Fibroblast of pulmonary artery (primary cell): ENCODE measurements at places on chromosomes 5 and 9.

DNA sequence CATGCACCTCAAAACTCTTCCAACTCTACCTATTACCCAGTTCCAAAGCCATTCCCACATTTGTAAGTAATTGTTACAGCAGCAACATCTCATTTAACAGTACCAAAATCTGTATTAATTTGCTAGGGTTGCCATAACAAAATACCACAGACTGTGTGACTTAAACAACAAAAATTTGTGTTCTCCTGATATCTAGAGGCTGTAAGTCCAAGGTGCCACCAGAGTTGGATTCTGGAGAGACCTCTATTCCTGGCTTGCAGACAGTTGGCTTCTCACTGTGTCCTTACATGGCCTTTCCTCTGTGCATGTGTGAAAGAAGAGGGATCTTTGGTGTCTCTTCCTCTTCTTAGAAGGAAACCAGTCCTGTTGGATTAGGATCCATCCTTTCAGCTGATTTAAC, 203.8 kb upstream of the PIK3R1 start:
- peak; percentile 59 for DNase-seq

- no peak for DNase-seq
These were observed 1.7 kb downstream of the MED22 start for GRCh38 chr9:133346021-133346785.

- DNase-seq = no peak
These were observed 69.7 kb downstream of the GPBP1 start for GRCh38 chr5:57243286-57244137.

- DNase-seq = no peak
These were observed 3.0 kb downstream of the MLANA start for GRCh38 chr9:5893591-5894236.

DNA sequence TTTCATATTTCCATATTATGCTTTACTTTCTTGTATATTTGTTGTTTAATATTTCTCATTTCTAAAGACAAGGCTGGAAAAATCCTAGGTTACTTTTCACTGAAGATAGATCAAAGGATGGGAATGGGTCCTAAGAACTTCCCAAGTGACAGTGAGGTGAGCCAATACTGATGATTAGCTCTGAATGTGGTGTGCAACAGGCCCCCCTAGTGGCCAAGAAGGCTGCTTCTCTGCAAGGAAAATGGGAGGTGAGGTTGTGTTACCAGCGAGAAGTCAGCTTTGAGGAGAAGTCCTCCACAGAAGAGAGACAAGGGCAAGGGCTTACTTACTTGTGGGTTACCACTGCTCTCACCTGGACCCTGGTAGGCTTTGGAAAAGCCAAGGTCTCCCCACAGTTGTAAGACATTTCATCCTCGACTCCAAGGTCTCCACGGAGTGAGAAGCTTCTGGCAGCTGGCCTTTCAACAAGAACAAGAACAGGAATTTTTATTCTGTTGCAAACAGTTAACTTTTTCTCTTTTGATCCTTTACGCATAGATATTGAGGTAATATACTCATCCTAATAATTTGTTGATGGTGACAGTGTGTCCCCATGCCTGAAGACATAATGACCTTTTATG, 69.9 kb downstream of the MAMDC2 start:
- peak; percentile 78 for DNase-seq

DNA sequence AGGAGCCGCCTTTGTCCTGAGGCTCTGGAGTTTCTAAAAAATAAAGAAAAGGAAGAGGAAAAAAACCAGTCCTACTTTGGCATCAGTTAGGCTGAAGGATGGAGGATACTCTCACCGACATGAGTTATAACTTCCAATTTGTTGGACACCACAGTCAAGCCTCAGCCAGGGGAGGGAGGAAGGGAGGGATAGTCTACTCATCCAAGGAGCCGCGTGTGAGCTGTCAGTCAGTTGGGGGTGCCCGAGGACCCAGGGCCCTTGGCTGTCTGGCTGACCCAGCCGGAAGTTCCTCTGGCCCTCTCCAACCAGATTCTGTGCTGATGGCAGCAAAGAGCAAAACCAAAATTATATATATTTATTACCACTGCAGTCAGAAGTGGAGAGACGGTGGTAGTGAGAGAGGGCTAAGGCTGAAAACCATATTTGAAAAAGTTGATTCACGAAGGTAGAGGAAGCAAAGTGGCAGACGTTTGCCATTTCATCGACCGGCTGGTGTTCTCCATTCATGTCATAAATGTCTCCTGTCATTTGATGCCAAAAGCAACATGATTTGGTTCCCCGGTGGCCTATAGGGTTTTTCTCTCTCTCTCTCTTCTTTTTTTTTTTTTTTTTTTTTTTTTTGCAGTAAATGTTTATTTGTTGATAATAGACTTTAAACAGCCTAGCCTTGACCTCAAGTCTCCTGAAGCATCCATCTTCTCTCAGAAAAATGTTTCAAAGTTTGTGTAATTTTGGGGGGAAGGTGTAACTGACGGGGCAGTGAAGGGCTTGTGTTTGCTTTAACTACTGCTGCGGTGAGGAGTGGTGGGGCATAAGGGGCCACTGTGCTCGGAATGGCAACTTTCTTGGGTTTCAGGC, 7.6 kb downstream of the LMX1B start:
- no peak for DNase-seq

- no peak for DNase-seq
These were observed 76.8 kb upstream of the PHYKPL start for GRCh38 chr5:178309271-178310013.

- no peak for DNase-seq
These were observed 52.5 kb upstream of the SEMA6A start for GRCh38 chr5:116626945-116627679.

GRCh38 chr5:37737326-37738056, 102.3 kb downstream of the GDNF start:
- no peak for DNase-seq

DNA sequence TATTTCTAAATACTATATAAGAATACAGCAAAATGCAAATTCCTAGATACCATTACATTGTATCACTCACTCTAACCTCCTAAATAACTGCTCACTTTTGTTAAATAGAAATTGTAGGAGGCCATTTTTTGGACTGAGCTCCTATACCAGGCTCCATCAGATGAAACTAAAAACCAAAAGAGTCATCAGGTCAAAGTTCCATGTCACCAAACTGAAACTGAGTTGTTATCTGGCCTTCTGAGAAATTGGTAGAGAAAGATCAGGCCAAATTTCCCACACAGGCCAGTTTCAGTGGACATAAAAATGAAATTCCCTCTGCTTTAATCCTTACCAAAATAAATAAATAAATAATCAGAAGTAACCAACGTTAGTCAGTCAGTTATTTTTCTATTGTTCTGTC, 13.8 kb upstream of the SNX2 start:
- DNase-seq = no peak

DNA sequence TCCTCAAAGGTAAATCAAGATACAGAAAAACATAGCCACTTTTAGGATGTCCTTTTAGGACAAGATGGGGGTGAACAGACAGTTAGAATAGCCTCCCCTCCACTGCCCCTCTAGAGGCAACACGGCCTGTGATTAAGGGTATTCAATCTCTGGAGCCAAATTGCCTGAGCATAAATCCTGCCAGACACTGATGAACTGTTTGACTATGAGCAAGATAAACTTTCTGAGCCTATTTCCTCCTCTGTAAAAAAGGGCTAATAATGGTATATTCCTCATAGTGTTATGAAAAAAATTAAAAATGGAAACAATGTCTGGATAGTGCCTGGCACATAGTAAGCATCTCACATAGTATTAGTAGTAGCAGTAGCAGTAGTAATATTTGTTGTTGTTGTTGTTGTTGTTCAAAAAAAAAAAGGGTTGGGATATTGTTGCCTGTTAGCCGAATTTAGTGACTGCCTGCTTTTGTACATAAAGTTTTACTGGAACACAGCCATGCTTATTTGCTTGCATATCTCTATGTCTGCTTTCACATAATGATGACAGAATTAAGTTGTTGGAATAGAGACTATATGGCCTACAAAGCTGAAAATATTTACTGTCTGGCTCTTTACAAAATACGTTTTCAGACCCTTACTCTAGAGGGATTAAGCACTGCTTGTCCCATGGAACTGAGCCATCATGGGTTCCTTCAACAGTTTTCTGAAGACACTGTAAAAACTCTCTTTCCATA, 536.3 kb downstream of the TLE4 start:
- DNase-seq = no peak

GRCh38 chr5:179177711-179178575, 117.8 kb downstream of the ZNF354C start:
- no peak for DNase-seq

DNA sequence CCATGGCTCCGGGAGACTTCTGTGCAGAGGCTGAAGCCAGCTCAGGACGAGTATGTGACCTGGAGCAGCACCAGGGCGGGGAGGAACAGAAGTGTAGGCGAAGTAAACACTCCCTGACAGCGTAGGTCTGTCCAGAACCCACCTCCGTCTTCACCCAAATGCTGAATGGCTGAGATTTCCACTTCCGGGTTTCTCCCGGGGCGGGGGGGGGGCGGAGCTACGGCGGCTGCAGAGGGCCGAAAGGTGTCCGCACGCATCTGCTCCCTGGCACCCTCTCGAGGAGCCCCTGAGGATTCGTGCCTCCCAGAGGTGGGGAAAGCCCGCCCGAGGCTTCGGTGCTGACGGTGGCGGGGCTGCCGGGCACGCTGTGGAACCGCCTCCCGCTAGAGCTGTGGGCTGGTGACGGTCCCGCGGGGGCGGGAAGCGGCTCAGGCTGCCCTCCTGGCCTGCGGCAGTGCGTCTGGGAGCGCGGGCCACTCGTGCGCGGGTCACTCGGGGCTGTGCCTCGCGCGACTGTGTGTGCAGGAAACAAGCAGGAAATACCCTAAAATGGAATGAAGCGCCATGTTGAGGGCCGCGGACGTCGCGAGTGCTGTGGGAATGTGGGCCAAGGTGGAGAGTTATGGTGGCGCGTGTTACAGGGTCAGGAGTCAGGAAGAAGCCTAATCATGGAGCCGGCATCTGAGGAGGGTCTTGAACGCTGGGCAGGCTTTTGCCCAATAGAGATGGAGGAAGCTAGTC, 1425.4 kb downstream of the FOXD4L5 start:
- DNase-seq = peak; percentile 0

GRCh38 chr9:69746859-69747560, 12.8 kb downstream of the PTAR1 start:
- no peak for DNase-seq

DNA sequence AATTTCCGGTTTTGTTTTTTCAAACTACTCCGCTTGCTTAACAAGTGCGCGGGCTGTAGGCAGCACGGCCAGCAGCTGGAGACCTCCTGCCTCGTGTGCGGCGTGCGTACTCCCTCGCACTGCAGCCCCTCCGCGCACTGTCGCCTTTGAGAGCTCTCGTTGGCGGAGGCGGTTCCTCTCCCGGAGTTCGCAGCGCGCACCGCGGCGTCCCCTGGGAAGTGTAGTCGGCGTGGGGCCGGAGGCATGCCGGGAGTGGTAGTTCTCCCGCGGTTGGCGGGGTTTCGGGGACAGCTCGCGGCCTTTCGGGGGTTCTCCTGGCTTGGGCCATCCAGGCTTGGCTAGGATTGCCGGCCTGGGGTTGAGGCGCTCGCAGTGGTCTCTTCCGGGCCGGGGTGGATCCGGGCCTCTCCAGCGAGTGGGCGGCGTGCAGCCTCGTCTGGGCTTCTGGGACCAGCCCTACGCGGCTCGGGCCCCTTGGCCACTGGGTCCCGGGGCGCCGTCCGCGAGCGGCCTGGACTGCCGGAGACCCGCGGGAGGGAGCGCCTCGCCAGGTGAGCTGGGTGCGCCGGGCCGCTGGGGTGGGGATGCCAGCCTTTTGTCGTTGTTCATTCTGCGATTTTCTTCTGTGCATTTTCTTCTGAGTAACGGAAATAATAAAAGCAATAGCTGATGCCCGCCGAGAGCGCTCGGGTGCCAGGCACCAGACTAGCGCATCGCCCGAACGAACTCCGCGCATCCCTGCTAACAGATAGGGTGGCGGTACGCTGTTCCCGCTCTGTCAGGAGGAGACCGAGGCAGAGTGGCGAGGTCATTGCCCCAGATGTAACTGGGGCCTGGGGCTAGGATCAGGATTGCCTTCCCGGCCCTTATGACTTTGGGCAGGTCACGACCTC, at the start of gene ZNF354C:
Gene ZNF354C (plus strand): TSS at position 258 of the 893 bp plus-strand sequence. CDS start 1,696 bp downstream, outside the sequence.
- peak; percentile 93 for DNase-seq

DNA sequence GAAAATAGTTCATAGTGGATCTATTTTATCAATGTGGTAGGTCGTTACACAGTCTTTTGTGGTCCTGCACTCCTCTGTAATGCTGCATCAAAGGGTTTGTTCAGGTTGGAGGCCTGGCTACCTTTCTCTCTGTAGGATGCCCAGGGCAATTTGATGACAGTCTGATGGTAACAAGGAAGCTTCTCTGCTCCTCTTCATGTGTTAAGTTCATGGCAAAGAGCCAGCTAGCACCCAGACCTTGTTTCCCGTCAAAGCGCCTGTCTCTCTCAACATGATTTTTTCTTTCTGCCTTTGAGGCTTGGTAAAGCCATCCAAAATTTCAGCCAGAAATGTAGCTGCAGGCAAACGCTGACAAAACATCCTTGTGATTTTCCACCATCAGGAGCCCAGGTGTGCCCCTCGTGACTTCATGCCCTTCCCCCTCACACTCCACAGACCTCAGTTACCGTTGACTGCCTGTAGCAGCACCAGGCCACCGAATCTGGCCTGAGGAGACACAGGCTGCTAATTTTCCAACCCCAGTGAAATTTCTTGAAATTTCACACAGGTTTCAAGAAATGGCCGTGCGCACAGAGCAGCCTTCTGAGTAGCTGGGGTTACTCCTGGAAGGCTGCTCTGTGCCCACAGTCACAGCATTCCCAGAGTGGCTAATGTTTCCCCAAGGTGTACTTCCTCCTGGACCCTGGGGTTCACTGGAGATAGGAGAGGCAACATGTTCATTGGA, 292.7 kb downstream of the CWC27 start:
- no peak for DNase-seq

- peak; percentile 16 for DNase-seq
These were observed 1.7 kb upstream of the POMT1 start for GRCh38 chr9:131500939-131501541.

DNA sequence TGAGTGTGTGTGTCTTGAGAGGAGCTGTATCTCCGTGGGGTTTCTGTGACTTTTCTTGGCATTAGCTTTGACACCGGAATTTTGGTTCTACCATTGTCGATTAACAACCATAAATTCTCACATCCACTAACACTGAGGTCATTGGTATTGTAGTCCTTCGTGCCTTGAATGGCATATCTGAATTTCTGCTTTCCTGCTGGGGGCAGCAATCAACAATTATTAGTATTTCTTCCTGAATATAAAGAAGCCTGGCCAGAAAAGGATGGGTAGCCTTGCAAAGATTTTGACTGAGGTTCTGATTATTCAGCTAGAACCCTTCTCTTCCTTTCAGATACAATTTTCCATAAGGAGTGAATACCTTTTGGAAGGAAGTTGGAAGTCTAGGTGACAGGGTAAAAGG, 33.5 kb upstream of the SHOC1 start:
- peak; percentile 51 for DNase-seq

- DNase-seq = no peak
These were observed 11.3 kb upstream of the TIMD4 start for GRCh38 chr5:156974328-156974727.

DNA sequence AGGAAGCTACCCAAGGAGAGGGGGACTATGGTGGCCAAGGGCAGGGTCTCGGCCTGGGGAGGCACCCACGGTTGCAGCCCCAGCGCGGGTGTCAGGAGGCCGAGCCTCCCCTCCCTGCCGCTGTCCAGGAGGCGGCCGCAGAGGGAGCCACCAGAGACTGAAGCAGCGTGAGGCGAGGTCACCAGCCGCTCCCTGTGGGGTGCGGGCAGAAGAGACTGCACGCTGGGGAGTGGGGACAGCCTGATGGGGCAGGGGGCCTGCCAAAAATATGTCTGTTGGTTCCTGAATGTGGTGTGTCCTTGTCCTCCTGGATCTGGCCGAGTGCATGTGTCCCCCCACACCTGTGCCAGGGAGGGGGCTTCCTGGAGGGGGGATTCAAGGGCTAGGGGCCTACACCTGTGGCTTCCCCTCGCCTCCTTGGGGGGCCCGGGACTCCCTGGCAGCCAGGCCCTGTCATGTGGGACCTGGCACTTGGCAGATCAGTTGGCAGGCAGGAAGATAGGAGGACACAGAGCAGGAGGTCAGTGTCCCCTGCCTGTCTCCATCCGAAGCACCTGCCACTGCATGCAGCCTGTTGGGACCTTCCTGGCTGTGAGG, 131.2 kb downstream of the DAB2IP start:
- no peak for DNase-seq
